ENCODE measurements at places on chromosomes 7 and 10.

GRCh38 chr10:131980761-131981428, 828 bp downstream of the BNIP3 start:
- no peak for DNase-seq

GRCh38 chr10:93342366-93342765, 139.8 kb downstream of the MYOF start:
- DNase-seq = no peak

- no peak for DNase-seq
Observed at GRCh38 chr10:61628875-61629513, 33.7 kb upstream of the CABCOCO1 start.

- no peak for DNase-seq
Observed at GRCh38 chr10:121459279-121459621, 139.0 kb downstream of the FGFR2 start.

GRCh38 chr10:101329341-101330032, 24.5 kb upstream of the BTRC start:
- DNase-seq = no peak

- DNase-seq = no peak
Observed at GRCh38 chr7:145331076-145331475, 495.2 kb upstream of the TPK1 start.

DNA sequence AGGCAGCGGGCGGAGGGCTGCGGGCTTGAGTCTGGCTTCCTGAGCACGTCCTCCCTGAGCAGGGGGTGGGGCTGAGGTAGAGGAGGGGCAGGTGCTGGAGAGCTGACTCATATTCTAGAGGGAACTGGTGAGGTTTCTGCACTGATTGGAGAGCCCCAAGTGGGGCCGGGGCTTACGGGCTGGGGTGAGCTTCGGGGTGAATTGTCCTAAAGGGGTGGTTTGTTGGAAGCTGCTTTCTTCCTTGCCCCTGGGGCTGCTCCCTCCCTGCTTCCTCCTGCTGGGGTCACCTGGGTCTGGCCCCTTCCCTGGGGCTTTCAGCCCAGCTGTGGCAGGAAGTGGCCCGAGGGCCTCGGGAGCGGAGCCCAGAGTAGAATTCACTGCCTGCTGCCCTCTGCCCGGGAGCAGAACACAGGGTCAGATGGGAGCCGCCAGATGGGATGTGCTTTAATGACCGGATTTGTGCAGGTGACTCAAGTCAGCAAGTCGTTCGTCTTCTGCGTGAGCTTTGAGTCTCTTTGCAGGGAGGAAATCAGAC, 48.6 kb downstream of the FAM20C start:
- no peak for DNase-seq

DNA sequence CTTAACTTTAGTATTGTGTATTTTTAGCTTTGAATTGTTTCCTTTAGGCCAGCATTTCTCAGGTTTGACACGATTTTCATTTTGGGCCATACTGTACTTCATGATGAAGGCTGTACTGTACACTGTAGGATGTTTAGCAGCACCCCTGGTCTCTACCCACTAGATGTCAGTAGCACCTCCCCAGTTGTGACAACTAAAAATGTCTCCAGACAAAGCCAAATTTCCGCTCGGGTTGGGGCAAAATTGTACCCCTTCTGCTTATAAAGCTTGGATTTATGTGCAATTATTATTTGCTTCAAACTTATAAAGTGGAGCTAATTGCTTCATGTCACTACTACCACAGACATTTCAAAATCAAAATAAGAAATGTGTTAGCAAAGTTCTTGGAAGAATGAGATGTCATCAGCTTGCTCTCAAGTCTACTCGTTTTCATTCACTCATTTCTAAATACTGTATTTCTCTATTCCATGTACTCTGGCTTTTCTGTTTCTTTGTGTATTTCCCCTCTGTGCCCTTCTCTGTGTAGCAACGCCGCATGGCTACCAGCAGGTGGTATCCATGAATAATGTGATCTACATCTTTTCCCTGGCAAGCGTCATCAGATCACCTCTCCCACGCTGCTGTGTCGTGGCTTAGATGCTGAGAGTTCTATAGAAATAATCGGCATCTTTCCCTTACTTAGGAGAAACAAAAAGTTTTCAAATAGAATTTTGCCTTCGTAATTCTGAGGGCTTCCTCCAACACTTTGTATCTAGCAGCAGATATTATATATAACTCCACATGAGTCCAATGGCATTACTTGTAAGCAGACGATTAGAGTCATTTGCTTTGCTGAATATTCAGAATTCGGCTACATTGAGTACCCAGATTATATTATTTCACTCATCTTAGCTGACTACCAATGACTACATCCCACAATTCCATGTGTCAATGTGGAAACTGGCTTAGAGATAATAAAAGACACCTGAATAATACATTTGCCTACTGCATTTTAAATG, 47.8 kb upstream of the CALCR start:
- DNase-seq = no peak

All from activated naive CD4-positive, alpha-beta T cell treated with anti-CD3 and anti-CD28 coated beads, Interleukin-2, amount 50 U/mL, for 16 hours (primary cell).